Nucleus accumbens (tissue), 56 donors: ENCODE measurements at places on chromosomes 2 and 18.

GRCh38 chr18:58370612-58371011 is 258.3 kb downstream of the ALPK2 start:
- DNase-seq: no peak

DNA sequence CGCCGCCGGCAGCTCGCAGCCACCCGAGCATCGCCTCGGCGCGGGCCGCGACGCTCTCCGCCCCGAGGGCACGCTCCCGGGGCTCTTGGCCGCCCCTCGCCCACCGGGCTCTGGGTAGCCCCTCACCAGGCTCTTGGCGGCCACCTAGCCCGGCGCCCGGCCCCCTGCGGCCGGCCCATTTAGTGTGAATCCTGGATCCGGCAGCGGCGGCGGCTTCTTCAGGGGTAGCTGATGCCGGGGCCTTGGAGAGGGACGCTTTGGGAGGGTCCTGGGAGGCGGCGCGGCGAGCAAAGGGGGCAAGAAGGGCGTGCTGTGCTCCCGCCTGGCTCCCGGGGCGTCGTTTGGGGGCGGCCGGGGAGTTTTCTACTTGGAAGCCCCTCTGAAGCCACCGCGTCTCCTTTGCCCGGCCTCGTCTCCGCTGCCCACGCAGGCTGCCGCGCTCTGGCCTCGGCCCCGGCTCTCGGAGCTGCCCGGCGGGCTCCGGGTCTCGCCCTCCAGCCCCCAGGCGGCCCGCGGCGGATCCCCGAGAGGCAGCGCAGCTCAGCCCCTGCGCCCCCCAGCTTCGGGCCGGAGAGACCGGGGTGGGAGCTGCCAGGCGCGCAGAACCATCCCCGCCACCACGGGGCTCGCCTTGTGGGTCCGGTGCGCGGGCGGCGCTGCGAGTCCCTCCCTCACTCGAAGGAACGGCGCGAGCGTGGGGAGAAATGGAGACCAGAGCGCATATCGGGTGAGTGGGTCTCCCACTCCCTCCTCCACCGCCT is 509 bp downstream of the PIEZO2 start:
- DNase-seq: no peak

DNA sequence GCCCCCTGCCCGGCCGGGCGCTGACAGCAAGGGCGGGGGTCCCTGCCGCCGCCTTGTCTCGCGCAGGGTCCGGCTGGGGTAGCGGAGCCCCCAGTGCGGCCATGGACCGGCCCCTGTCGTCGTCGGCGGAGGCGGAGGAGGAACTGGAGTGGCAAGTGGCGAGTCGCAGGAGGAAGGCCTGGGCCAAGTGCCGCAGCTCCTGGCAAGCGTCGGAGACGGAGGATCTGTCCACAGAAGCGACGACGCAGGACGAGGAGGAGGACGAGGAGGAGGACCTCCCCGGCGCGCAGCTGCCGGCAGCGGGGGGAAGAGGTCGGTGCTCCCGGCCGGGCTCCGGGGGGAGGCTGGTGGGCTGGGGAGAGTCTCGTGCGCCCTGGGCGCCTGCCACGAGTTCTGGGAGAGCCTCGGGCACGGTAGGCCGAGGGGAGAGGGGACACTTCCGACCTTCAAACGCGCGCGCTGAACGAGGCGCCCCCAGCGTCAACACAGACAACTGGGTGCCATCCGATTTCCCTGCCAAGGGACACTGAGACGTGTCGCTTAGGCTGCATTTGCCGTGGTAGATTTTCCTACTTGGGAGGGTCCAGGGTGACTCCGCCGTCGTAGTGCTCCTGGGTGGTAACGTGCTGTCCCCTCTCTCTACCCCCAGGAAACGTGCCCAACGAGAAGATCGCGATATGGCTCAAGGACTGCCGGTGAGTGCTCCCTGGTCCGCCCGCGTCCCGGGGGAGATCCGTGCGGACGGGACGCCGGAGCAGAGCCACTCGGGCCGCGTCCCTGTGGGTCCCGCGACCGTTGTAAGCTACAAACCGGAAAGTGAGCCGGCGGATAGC is 652 bp downstream of the ITPRID2 start:
- DNase-seq: peak; percentile 76

DNA sequence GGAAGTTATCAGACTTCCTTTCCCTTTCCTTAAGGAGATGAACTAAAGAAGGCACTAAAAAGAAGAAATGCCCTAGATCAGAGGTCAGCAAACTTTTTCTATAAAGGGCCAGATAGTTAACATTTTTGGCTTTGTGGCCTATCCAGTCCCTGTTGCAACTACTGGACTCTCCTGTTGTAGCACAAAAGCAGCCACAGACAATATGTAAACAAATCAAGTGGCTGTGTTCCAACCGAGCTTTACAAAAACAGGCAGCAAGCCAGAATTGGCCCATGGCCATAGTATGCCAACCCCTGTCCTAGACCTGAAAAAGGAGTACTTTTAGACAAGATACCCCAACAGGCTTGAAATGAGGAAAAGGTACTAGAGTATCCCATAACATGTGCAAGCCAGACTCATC is 10.9 kb downstream of the NHEJ1 start:
- DNase-seq: no peak

GRCh38 chr2:73105511-73105971 is 7.2 kb downstream of the RAB11FIP5 start:
- no peak for DNase-seq

DNA sequence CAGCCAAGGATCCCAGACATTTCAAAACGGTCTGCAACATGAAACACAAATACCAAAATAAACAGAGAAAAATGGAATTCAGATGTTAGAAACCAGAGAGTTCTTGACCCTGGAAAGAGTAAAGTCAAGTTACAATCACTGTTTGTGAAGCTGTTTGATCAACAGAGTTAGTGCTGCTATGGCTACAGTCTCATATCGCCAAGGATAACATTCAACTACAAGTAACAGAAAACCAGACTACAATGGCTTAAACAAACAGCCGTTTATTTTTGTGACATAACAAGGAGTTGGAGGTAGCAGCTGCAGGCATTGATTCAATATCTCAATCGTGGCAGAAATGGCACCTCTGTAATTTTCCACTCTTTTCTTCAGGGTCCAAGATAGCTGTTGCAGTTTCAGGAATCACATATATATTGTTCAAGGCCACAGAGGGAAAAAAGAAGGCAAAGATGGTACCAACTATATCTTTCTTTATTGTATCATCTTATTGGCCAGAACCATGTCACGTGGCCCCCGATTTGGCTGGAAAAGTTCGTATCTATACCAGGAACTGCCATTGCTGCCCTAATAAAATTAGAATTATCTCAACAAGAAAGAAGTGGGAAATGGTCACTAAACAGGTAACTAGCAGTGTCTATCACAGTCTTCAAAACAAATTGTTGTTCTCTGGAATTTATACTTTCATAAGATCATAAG is 17.7 kb upstream of the HNRNPLL start:
- no peak for DNase-seq

DNA sequence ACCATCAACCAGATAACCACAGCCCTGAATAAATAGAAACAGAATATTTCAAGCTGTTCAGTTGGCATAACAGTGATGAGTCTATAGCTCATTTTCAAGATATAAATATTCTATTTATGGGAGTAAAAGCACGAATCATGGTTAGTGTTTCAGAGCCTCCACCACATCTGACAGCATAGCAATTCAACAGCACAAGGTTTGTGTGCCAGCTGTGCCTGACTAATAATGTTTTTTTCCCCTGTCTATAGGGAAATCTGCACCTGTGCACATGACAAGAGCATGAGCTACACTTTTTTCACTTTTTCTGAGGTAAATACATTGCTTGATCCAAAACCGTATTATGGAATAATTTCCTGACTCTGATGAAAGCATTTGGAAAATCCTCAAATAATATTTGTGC is 251.3 kb downstream of the RPIA start:
- DNase-seq: no peak

DNA sequence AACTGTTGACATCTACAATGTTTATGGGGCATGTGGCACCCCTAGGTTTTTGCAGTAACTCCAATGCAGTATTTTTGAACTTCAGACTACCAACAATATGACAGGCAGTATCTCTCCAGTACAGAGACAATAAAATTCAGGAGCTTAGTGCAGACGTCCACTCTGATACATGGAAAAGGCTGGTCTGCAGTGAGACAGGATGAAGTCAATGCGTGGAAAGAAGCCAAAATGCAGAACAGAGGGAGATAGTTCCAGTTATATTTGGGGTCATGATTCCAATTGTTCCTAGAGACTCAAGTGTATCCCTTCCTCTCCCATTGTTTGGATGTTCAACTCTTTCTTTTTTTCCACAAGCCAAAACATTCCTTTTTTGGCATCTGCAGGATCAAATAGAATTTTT is 18.7 kb upstream of the SMAD2 start:
- no peak for DNase-seq

GRCh38 chr2:49260979-49261538 is 106.7 kb upstream of the FSHR start:
- DNase-seq: no peak

DNA sequence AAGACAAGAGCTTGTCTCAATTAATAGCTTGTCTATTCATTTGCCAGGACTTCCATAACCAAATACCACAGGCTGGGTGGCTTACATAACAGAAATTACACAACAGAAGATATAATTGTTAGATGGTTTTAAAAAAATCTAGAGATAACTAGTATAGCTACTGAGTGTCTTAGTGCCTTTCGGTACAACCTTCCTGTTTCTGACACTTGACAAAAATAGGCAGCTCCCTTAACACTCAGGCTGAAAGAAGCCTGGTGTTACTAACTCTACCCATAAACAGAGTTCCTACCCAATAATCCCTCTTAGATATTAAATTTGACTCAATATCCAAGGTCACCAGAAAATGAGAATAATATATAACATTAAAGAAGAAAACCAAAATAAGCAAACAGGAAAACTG is 129.7 kb downstream of the BARD1 start:
- no peak for DNase-seq

DNA sequence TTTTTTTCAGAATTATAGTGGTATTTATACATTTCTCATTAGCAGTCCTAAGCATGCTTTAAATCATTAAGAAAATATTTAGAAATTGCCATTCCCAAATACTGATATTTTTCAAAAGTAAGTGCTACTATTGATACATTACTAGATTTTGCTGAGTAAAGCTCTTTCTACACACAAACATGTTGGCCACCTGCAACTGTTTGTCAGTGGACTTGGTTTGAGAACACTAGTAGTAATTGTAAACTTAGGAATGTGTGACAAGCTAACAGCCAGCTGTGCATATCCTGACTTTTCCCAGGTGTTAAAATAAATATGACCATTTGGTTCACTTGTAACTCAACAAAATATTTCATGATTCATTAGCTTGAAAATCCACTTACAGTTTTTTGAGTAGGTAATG is 103.1 kb downstream of the MSTN start:
- no peak for DNase-seq
